Activated B cell treated with CpG ODN at 0.5 μM for 24 hours (primary cell): ENCODE measurements at places on chromosomes 11 and 22. TPM values are rescaled to one million over a fixed set of nuclear protein-coding genes. Genes with fewer than 3 reads are reported as not detected.

DNA sequence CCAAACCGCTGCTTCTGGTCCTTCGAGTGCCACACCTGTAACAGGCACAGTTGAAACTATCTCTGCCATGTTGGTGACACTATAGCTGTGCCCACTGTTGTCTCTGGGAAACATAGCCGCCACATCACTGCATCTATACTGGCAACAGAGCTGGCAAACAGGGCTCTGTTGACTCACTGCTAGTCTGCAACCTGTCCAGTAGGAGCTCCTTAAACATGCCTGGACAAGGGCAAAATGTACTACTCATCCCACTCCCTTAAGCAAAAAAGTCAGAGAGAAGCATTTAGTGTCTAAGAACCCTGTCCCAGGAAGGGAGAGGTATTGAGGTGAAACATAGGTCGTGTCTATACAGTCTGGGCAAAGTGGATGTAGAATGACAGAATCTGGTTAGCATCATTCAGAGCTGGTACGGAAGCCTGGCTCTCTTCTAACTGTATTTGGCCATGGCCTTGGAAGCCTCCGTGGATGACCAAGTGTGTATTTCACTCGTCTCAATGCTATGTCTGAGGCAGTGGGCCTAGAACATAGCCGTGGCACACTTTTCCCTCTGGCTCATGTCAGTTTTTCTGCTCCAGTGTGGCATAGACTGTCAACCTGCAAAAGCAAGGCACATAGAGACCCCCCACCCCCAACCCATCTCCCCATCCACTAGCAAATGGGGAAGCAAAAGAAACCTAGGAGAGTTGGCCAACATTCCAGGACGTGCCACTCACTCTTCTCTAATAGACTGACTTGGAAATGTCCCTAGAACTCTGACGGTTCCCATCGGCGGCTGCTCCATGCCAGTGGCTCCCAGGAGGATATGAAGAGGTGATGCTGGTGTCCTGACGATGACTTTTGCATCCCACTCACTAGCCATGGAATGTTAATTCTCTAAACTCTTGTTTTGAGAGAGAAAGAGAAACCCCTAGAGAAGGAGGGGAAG is 21.4 kb upstream of the PISD start:
- H3K4me1 ChIP-seq = no peaks in the 10 kb centered on the region
- no peaks in the 10 kb centered on the region for H3K27me3 ChIP-seq
- peaks cover 60% of the 10 kb centered on the region for H3K36me3 ChIP-seq
- DNase-seq = no peak

DNA sequence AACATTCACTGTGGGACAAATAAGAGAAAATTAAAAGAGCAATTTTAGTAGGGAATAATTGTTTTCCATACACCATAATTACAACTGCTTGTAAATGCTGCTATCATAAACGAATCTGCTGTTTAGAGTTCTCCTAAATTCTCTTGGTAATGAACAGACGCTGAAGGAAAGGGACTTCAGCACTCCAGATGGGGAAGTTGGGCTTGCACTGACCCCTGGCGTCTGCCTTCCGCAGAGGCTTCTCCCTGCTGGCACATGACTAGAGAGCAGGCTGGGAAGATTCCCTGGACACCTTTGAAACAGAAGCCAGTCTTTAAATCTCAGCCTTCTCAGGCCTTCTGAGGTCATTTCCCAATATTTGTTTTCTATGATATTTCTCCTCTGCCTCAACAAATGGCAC is 84.1 kb downstream of the NXPE2 start:
- H3K4me1 ChIP-seq = no peaks in the 10 kb centered on the region
- DNase-seq = no peak
- no peaks in the 10 kb centered on the region for H3K36me3 ChIP-seq
- no peak overlapping the region for H3K4me3 ChIP-seq

- no peaks in the 10 kb centered on the region for H3K4me1 ChIP-seq
- no peak overlapping the region for H3K27ac ChIP-seq
- H3K36me3 ChIP-seq = no peaks in the 10 kb centered on the region
- H3K4me3 ChIP-seq = no peak overlapping the region
These were observed 99.8 kb downstream of the MORC2 start for GRCh38 chr22:30868663-30869385.

Gene CRYBB3
- total RNA-seq = not detected in 2 replicates
